ENCODE measurements at places on chromosomes 1 and 21.

GRCh38 chr1:212945056-212945455 is 5.3 kb upstream of the VASH2 start:
- DNase-seq = no peak

DNA sequence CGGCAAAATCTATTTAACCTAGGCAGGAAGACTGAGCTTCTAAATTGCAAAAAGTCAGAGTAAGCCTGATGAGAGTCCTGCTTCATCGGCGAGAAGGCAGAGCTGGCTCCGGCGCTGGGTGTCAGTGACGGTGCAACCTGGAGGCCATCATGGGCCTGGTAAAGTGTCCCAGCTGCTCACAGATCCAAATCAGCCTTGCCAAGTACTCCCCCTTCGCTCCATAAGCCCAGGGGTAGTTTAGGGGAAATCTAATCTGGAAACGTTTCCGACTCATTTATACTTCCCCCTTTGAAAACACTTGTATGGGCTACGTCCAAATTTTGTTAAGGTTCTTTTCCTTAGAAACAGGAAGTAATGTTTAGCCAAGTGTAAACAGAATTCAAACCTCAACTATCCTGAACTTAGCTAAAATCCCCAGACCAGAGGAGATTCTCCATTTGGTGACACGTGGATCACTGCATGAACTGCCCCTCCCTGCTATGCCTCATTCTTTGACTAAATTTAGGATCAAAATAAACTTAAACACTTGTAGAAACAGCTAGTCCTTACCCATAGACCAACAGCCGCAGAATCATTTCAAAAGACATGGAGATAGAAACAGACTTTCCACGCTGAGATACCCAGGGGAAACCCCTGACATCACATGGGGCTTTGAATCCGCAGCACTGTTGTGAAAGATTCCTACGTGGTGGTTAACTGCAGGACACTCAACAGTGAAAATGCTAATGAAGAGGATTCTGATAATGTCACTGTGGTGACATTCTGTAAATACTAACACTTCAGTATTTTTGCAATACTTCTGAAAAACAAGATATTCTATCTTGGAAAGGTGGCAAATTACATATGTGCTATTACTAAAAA is 172.7 kb downstream of the TGFBR3 start:
- DNase-seq = no peak

- DNase-seq = no peak
Observed at GRCh38 chr1:158819461-158820443, 11.4 kb upstream of the MNDA start.

GRCh38 chr1:19087017-19087736 is 122.9 kb downstream of the UBR4 start:
- DNase-seq = no peak

DNA sequence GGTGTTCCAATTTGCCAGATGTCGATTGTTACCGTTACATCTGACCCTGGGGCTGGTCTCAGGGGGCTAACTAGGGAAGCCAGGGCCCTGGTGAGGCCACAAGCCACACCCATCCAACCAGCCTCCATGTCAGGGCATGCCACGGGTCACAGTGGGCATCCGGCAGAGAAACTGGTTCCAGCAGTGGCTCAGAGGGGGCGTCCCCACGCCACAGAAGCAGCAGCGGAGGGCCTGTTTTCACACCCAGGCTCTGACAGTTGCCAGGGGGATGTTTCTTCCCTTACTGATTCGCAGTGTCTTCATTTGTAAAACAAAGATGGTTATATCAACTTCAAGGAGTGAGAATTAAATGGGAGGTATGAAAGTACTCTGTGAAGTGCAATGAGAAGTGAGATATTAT is 75.0 kb upstream of the COX20 start:
- DNase-seq = no peak

GRCh38 chr1:230125640-230126528 is 58.8 kb downstream of the GALNT2 start:
- no peak for DNase-seq

DNA sequence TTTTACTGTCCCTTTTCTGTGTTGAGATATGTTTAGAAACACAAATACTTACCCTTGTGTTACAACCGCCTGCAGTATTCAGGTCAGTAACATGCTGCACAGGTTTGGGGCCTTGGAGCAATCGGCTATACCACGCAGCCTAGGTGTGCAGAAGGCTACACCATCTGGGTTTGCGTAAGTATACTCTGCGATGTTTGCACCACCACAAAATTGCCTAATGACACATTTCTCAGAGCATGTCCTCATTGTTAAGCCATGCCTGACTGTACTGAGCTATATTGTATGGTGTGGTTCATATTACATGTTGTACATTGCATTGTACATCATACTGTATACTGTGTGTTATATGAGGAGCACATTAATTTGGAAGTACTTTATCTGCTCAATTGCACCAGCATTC is 247.4 kb downstream of the RHOU start:
- DNase-seq = no peak

DNA sequence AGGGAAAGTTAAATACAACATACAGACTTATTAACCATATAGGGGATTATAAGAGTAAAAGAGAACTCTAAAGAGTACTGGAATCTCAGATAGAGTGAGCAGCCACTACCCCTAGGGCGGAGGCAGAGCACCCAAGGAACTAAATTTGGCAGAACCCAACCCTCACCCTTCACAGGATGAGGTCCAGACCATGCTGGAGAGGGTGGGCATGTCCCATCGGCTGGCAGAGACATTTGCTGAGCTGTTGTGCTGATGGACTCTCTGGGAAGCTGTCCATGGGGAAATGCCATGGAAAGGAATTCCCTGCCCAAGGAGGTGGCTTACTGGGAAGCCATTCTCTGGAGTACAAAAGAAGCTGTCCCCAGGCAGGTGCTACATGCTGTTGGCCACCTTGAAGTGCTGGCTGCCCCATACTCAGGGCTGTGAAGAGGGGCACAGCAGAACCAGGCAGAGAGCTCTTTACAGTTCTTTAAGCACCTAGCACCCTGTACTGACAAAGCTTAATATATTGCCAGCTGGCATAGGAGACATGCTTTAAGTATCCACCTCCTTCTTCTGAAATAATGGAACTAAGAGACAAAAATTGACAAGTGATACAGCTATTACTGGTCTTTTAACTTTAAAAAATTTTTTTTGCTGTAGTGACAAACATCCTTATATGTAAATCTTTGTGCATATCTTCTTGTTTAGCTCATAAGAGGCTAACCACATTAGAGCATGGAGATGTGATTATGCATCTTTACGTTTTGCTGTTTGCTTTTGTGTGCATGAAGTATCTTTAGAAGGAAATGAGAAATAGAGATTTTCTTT is 29.6 kb downstream of the TSNAX start:
- no peak for DNase-seq

DNA sequence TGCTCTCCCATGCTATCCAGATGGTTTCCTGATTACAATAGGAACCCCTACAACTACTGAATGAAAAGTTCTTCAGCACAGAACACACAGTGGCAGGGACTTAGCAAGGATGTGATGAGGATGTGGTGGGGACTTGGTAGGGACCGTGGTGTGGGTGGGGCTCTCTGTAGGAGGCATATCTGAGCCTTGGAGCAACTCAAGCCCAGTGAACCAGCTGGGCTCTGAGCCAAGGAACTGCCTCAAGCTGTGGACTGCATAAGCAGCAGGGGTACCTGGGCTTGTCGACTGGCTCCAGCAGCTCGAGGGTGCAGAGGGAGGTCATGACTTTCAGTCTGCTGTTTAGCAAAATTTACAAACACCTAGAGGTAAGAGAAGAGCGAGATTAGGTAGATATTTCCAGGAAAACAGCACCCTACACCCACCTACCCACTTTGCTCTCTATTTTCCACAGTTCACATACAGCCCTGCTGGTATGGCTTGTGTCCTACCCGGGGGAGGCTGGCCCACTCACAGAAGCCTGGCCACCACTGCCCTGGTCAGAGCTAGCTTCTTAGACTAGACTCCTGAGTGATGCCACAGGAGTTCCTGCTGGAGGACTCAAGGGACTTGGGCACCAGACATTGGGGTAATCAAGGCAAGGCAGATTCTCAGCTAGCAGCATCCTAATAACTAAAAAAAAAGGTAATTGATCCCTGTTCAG is 86.8 kb upstream of the GCLM start:
- no peak for DNase-seq

DNA sequence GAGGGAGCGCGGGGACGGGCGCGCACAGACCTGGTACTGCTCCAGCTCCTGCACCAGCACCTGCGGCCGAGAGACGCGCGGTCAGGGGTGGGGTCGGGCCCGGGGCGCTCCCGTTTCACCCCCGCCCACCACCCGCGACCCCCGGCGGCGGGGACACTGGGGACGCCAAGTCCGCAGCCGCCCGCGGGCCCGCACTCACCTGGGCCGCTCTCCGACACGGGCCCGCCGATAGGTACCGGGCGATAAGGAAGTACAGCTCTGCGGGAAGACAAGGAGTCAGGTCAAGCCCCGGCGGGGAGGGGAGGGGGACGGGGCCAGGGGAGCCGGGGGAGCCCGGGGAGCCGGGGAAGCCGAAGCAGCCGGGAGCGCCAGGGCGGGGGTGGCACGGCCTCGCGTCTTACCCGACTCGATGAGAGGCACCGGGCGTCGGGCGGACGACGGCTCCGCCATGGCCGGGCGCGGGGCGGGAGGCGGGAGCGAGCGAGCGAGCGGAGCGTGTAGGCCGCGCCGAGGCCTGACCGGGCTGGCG is 326 bp downstream of the BRWD1 start:
- DNase-seq = no peak

- DNase-seq = no peak
Observed at GRCh38 chr1:93029317-93029716, 49.8 kb upstream of the MTF2 start.

DNA sequence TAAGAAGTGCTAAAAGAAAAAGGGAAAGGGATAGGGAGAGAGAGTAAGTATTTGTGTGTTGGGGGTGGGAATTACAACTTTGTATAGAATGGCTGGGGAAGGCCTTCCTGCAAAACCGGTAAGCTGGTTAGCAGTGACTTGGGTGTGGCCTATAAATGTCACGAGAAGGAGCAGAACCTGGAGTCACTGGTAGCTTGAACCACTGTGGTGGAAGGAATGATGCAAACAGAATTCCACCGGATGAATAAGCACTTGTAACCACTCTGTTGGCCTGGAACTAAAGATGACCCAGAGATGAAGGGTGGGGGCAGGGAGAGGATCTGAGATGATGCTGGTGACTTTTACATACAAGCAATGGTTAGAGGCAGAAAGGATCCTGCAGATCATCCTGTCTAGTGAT is 8.9 kb downstream of the XKR8 start:
- DNase-seq = no peak

Data from NCI-H187 treated with DMSO at 0.1 percent for 48 hours (cell line).